ENCODE measurements at places on chromosomes 4 and X. TPM values are rescaled to one million over a fixed set of nuclear protein-coding genes. Genes with fewer than 3 reads are reported as not detected.

- no peak for DNase-seq
These were observed 12.9 kb downstream of the DCK start for GRCh38 chr4:71006203-71006907.

The SOWAHD gene
- total RNA-seq = not detected

The FAM3A gene
- 13.6 TPM for total RNA-seq

The MGARP gene
- total RNA-seq = 22.3 TPM

The OGT gene
- total RNA-seq = 149 TPM

DNA sequence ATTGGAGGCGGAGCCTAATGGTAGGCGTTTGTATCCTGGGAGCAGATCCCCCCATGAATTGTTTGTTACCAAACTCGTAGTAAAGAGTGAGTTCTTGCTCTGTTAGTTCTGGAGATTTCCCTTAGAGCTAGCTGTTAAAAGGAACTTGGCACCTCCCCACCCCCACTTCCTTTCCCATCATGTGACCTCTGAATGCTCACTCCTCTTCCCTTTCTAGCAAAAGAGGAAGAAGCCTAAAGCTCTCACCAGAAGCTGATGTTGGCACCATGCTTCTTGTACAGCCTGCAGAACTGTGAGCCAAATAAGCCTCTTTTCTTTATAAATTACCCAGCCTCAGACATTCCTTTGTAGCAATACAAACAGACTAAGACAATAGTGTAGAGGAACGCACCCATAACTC, 13.8 kb upstream of the ATOH1 start:
- no peak for DNase-seq

DNA sequence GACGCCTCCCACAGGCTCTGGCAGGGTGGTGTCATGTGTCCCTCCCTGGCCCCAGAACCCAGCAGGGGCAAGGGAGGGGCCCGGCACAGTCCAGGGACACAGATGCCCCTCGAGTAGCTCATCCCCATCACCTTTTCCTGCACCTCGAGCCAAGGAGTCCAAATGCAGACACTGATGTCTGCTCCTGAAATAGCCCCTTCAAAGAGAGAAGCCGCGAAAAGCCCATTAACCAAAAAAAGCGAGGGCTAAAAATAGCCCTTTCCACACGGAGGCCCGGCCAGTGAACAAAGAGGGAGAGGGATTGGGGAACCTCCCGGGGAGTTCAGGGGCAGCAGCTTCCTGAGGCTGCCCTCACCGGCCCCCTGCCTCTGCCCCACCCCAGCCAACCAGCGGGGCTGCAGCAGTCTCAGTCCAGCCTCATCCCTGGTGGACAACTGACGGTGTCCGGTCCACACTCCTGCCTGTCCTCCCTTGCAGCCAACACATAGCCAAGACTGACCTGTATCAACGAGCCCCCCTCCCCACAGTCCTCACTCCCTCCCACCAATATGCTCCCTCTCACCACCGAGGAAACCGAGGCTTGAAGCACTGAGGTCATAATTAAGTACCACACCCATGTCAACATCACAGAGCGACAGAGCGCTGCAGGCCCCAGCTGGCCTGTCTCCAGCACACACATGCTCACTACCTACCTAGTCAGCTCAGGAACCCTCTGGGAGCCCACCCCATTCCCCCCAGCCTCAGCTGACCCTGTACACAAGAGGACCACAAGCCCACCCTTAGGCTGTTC, 23.9 kb downstream of the WDR1 start:
- DNase-seq = no peak

All from SJCRH30 (cell line).